HFF-Myc (cell line): ENCODE measurements at places on chromosomes 2 and 18.

DNA sequence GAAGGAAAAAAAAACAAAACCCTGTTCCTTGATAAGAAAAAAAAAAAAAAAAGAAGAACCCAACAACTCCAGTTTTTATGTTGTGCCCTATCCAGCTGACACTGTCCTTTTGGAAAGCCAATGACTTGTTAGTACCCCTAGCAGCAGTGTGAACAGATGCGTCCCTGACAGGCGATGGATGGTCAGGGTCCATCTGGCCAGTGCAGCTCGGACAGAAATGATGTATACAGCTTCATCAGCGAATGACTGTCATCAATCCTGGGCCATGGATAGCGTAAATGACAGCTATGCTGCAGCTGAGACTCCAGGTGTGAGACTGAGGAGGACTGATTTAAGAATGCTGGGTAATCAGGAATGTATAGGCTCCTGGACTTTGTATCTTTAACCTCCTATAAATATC lies 318.8 kb upstream of the FIGN start:
- no peak for DNase-seq

- no peak for DNase-seq
Observed at GRCh38 chr18:58196164-58196563, 152.1 kb downstream of the NEDD4L start.

DNA sequence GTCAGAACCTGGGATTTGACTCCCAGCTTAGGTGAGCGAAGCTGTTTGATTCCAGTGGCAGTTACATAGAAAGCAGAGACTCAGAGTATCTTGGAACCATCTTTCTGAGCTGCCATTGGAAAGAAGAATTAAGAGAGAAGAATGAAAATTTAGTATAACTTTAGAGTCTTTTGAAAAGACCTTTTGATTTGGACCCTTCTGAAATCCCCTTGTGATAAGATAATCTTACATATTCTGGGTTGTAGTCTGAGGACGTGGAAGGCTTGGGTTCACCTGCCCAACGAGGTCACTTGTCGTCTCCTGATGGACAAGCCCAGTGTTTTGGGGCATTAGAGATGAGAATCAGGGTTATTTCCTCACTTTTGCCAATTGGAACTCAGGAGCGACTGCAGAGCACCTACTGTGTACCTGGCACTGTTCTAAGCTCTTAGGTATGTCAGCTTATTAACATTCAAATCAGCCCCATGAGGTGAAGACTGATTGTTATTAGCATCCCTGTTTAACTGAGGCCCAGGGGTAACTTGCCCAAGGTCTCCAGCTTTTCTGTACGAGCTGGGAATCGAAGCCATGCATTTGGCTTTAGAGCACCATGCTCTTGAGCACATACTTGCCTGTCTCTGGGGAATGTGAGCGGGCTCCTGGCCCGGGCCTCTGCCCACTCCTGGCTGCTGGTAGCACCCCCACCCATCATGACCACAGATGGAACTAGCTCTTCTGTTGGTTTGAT lies 2.9 kb downstream of the HK2 start:
- DNase-seq: no peak

DNA sequence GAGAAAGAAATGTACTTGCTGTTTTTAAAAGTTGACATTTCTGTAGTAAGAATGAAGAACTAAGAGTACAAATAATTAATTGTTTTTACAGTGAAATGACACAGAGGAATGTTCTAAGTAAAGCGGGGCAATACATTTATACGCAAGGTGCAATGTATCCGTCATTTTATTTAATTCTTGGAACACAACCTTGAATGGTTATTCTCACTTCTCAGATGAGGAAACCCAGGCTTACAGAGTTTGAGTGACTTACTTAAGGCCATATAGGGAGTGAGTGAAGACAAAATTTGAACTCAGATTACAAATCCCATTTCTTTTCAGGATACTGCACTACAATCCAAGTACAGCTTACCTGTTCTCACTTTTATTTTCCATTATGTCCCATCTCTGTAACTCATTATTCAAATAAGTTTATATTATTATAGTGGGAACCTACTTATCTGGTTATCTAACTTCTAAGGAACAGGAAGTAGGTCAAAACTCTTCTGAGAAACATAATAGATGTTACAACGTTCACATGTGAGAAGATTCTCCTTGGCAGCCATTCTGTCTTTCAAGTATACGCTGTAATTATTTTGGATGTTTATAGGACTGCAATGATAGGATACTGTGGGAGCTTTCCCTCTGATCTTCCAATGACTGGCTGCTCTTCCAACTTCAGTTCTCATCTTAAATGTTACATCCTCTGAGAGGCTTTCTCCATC lies 12.3 kb upstream of the STK17B start:
- DNase-seq: no peak

- DNase-seq: peak; percentile 82
Observed at GRCh38 chr2:150567771-150568301, 80.4 kb upstream of the RND3 start.

GRCh38 chr2:40227210-40227609 lies 224.7 kb downstream of the SLC8A1 start:
- no peak for DNase-seq

- DNase-seq: no peak
Observed at GRCh38 chr2:12274591-12274990, 442.1 kb upstream of the TRIB2 start.

- DNase-seq: no peak
Observed at GRCh38 chr18:9742524-9743131, 34.5 kb downstream of the RAB31 start.

DNA sequence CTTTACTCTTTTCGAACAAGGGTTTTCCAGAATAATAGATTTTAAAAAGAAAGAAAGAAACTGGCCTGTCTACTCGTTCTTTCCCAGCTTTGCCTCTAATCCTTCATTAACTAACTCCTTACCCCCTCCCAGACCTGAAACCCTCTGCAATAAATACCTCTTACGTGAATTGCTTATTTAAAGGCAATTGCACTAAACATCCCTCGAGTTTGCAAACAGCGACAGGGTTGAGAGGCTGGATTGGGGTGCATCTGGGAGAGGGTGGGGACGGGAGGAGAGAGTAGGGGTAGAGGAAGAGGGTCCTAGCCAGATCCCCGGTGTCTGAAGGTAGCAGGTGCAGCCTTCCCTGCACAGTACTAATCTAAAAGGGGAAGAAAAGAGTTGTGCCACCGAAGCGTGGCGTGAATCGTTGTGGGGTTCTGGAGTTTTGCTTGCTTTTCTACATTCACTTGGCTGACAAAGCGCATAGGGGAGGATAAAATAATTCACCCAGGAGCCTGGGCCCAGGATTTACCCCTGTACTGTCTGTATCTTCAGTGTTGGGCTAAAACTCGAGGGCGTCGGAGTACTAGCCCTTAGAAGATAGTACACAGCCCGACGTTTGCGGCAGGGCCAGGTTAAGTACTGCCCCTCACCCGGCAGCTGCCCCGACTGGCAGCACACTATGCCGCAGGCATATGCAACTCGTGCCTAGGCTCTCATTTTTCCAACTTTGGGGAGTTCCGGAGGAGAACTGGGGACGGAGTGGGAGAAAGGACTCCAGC lies 1.9 kb upstream of the NEUROD1 start:
- DNase-seq: no peak

- no peak for DNase-seq
Observed at GRCh38 chr2:144097440-144098225, 422.3 kb downstream of the ZEB2 start.

DNA sequence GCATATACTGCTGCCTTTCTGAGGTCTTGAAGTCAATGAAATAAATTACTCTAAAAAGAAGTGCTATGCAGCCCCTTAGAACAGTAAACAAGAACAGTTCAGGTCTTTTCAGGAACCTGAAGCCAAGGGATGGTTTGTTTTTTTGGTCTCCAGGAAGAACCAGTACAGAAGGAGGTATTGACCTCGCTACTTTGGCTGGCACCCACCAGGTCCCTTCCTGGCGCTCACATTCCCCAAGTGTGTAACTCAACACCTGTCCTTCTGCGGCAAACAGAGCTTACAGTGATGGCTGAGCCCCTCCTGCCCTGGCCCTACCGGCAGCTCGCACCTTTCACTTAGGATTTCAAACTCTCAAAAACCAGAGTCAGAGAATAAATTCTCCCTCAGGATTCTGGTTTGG lies 51.9 kb downstream of the SETBP1 start:
- DNase-seq: no peak

- DNase-seq: no peak
Observed at GRCh38 chr2:151845884-151846283, 17.7 kb upstream of the ARL5A start.

GRCh38 chr2:230939066-230939591 lies 14.1 kb upstream of the GPR55 start:
- DNase-seq: no peak

- DNase-seq: no peak
Observed at GRCh38 chr18:22711192-22711685, 221.9 kb upstream of the RBBP8 start.

DNA sequence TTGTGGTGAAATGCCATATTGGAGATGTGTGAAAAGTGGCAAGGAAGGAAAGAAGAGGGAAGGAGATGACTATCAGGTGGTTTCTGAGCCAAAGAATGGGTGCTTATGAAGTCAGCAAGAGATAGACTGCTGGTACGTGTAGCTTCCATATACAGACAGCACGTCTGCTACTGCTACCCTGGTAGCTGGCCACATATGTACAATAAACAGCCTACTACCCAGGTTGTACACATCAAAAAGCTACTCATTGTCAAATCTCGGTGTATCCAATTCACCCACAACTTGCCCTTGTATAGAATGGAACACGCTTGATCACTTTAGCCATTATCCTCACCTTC lies 761.8 kb downstream of the LRRTM4 start:
- no peak for DNase-seq

- no peak for DNase-seq
Observed at GRCh38 chr18:3107740-3108151, 94.8 kb upstream of the LPIN2 start.

DNA sequence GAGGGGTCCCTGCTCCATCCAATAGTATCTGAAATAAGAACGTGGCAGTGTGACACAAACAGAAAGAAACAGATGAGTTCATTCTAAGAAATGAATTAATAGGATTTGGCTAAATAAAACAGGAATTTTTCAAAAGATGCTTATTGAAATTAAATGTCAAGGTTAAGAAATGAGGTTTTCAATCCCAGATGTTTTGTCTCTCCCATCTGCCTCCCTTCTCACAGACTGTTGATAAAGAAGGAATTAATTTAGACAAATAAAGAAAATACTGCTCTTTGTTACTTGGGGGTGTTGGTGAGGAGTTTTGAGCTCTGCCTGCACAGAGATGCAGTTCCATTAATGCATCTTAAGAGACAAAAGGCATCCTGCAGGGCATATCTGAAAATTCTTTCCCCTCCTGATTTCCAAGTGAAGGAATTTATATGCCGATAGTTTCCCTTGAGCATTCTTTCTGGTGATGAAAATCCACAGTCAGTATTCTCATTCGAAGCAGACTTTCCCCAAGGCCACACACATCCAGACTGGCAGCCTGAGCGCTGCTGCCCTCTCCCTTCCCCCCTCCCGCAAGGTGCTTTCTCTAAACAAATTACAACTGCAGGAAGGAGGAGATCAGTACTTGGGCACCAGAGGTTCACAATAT lies 385.4 kb upstream of the RND3 start:
- peak; percentile 30 for DNase-seq

- DNase-seq: no peak
Observed at GRCh38 chr2:196591004-196591403, 48.5 kb upstream of the CCDC150 start.

- no peak for DNase-seq
Observed at GRCh38 chr18:8752329-8752728, 47.0 kb downstream of the MTCL1 start.

DNA sequence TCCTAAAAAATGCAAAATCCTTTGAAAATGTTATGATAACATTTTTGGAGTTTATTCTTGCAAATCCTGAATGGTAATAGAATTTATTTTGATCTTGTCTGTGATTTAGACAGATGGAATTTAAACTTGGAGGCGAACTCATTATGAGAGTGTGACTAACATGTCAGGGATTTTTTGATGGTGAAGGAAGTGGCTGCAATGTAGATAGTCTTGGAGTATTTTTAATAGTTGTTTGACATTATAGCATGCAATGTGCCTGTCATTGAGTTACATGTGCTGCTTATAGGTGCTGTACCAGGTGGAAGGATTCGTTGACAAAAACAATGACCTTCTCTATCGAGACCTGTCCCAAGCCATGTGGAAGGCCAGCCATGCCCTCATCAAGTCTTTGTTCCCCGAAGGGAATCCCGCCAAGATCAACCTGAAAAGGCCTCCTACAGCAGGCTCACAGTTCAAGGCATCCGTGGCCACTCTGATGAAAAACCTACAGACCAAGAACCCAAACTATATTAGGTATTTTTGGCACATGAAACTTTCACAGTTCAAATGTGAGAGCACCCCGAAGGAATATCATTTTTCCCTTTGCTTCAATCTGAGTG lies 141.8 kb downstream of the MYO1B start:
- DNase-seq: no peak

GRCh38 chr2:46703588-46703987 lies 212.0 kb downstream of the MCFD2 start:
- no peak for DNase-seq

DNA sequence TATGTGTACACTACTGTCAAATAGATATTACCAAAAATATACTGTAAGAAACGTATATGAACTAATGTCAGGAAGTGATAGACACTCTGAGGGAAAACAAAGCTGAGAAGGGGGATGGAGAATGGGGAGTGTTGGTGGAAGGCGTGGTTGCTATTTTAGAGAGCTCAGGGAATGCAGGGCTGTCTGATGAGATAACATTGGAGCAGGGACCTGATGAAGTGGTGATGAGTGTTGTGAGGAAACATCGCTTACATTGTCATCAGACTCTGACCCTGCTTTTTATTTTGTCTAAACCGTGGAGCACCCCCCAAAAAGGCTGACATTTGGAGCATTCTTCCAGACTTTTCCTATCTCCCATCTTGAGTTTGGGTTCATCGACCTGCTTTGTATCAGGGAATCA lies 194.7 kb downstream of the LTBP1 start:
- DNase-seq: no peak

GRCh38 chr2:9076210-9076609 lies 72.7 kb upstream of the MBOAT2 start:
- no peak for DNase-seq

GRCh38 chr2:62293490-62294271 lies 97.8 kb downstream of the B3GNT2 start:
- no peak for DNase-seq

GRCh38 chr2:32572737-32573136 lies 55.1 kb upstream of the TTC27 start:
- DNase-seq: no peak
